ENCODE measurements at places on chromosomes 1 and 21.

DNA sequence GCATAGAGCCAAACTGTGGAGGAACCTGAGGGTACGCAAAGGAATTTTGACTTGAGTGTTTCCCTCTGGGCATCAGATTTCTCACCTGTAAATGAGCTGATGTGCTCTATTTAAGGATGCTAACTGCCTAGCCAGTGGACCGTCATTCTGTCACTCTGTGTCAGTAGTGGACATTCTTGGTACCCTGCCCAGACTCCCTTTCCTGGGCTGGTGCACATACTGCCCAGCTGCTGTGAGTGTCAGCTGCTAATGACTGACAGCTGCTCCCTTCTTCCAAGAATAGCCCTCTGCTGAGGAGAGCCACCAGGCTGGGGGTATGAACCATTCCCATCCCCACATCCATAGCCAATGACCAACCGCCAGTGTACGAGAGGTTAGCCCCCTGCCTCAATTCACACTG is 193.1 kb upstream of the DAB1 start:
- no peak for DNase-seq

- peak; percentile 88 for DNase-seq
Observed at GRCh38 chr1:244065960-244066388, 14.9 kb downstream of the ZBTB18 start.

DNA sequence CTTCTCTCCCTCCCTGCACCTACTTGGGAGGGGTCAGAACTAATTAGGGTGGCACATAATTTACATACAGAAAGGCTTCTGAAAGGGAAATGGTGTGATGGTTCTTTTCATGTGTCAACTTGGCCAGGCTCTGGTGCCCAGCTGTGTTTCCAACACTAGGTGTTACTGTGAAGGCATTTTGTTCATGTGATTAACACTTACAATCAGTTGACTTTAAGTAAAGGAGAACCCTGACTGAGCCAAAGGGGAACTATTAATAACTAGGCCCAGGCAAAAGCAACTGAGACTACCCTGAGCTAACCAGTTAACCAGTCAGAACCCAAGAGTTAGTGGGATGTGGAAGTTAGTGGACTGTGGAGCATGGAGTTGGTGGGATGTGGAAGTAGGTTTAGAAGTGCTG is 114.9 kb downstream of the SEC16B start:
- no peak for DNase-seq

GRCh38 chr1:8665833-8666232 is 151.6 kb downstream of the RERE start:
- no peak for DNase-seq

- no peak for DNase-seq
Observed at GRCh38 chr1:172697534-172698002, 38.7 kb downstream of the FASLG start.

DNA sequence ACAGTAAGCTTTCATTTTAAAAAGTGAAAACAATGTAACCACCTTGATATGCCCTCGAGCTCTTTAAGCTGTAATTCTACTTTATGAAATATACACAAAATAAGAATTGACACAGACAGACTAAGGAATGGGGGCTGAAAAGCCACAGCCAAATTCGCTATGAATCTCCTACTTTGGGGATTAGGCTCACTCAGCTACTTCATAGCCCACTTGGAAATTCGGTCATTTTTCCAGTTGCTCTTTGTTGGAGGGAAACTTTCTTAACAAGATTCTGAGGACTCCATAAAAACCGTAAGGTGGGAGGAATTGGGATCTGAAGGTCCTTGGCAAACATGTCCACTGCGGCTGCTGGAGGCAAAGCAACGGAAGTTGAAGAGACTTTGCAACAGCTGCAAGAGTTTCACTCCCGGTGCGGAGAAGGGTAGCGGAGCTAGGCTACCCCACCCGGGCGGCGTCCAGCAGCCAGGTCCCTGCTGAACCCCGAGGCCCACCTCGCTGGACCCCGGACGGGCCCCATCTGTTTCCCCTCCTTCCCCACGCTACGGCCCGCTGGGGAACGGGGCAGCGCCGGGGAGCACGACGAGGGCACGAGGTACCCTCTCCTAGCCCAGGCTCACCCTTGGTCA is 634 bp downstream of the MYCBP start:
- DNase-seq, result peak; percentile 6
